Activated CD4-positive, alpha-beta T cell treated with anti-CD3 and anti-CD28 coated beads for 1 hour (primary cell): ENCODE measurements at places on chromosomes 12 and 14.

DNA sequence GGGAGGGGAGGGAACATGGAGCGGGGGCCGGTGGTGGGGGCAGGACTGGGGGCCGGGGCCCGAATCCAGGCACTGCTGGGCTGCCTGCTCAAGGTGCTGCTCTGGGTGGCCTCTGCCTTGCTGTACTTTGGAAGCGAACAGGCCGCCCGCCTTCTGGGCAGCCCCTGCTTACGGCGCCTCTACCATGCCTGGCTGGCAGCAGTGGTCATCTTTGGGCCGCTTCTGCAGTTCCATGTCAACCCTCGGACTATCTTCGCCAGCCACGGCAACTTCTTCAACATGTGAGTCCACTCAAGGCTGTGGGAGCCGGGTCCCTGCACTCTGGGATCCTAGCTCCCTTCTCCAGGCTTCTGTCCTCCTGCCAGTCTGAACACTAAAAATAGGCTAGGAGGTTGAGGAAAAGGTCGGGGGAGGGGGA lies 1.1 kb downstream of the FITM1 start:
- DNase-seq: no peak

DNA sequence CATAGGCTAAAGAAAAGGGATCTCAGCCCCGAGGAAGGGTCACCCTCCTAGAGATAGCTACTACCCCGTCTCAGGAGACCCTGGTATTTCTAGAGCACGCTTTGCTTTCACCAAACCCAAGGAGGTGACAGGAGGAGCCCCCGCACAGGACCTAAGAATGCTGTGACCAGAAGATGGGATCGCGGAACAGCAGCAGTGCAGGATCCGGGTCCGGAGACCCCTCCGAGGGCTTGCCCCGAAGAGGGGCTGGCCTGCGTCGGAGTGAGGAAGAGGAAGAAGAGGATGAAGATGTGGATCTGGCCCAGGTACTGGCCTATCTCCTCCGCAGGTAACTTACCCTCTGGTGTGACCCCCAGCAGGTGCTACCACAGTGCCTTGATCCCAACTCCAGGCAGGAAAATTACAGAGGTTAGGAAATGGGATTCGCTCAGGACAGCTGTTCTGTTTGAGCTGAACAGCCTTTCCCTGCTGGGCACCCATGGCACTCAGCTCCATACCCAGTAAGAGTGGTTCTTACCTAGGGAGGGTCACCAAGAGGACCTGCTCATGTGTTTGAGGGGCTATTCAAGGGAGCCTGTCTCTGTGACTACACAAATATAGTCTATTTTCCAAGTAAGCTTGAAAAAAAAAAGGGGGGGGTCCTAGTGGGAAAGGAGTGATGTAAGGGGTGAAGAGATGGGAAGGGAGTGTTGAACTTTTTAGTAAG lies 826 bp upstream of the NRL start:
- DNase-seq: no peak

DNA sequence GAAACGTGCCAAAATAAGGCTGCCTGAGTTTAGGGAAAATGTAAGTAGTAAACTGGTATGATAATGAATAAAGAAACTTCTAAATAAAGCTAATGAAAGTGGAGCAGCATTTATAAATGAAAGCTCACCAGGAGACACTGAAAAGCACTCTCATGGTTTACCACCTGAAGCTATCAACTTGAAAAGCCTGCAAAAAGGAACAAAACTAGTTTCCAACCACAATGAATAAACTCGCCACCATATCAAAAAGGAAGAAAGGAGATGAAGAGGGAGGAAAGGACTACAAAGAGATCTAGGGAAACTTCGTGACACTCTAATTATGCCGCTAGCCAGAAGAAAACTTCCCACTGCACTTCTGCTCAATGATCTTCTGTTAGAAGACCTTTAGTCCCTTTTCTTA lies 66.7 kb downstream of the MED13L start:
- no peak for DNase-seq

- DNase-seq: no peak
Measured at GRCh38 chr14:72099566-72099965, 167.3 kb downstream of the RGS6 start.

DNA sequence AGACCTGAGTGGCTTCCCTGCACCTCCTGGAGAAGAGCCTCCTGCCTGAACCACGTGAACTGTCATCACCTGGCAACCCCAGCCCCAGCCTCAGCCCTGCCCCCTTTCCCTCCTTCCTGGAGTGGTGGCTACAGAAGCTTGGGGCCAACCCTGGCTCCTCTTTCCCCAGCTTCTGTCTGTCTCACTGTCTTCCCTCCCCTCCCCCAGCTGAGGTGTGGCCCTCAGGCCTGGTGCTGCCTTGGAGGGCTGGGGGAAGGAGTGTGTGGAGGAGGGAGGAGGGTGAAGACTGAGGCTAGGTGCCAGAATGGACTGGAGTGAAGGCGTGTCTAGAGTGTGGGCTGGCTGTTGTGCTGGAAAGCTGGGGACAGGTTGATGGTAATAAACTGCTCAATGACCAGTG lies 9.7 kb downstream of the NFATC4 start:
- no peak for DNase-seq

DNA sequence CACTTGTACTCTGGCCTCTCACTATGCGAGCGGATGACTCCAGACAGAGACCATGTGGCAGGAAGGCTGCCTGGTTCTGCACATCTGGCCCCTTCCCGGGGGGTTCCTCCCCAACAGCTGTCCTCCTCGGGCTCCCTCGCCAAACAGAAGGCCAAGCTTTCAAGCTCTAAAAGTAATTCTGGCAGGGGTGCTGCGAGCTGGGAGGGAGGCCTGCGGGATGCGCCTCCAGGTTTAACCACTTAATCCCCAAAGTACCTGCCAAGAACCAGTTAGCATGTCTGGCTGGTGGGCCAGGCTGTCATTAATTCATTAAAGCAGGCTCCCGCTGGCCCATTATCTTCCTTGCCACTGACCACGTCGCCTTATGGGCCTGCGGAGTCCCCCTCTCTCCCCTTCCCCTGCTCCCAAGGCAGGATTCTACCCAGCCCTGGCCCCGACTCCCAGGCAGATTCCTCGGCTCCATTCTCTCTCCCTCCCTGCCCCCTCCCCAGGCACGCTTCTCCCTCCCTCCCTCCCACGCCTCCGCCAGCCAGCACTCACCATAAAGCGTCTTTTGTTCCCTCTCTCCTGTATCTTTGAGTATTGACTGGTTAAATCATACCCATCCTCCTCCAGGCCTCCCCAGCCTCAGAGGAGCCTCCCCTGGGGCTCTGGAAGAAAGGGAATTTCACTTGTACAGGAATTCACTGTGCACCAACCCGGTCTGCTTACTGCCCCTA lies 4.9 kb downstream of the HRK start:
- DNase-seq: no peak

DNA sequence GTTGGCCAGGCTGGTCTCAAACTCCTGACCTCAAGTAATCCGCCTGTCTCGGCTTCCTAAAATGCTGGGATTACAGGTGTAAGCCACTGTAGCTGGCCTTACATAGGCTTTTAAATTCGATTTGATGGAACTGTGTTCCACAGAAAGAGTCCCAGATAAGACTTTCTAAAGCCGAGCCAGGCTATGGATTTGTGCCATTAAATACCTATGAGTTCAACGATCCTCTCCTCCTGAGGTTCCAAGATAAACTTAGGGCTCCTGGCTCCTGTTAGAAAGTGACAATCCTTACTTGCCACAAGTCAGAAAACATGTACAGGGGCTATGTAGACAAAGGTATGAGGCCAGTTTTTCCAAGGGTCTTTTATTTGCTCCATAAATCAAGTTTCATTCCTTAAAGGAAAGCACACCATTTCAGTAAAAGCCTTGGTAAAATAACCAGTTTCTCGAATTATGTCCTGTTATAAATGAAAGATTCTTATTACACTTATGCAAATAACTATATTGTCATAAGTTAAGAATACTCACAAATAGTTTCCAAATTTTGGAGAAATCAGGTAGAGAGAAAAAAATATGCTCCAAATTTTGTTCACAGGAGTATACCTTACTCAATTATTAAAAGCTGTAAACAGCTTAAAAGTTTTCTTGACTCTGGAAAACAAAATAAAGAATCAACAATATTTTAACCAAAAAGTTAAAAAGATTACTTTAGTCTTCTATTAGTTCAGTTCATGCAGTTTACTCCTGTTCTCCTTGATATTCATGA lies 36.1 kb upstream of the LRRK2 start:
- DNase-seq: no peak

DNA sequence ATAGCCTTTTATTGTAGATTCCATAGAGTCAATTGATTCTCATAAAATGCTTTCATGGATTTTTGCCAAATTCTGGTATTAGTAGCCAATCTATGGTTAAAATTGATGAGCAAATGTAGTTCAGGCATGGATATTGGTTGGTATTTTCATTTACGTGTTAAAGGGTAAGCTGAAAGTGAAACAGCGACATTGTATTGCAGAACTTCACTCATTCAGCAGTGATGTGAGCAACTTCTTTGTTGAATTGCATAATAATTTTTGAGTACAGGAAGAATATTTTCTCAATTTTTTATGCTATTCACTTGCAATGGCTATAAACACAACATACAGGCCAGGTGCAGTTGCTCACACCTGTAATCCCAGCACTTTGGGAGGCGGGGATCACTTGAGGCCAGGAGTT lies 24.2 kb upstream of the FAM222A start:
- DNase-seq: no peak

DNA sequence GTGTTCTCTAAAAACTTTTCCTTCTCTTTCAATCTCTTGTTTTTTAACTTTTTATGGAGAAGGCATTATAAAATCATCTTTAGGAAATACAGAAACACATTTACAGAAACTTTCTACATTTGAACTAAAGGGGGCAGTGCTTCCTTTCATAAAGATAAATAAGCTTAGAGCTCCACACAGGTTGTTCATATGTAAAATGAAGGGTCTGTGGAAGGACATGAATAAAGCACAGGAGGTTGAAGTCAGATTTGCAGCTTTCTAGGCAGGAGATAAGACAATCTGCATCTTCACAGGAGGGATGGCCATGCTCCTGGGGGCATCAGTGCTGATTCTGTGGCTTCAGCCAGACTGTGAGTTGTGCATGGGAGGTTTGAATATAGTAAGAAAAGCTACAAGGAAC lies 426.0 kb downstream of the DAD1 start:
- DNase-seq: no peak

- DNase-seq: no peak
Measured at GRCh38 chr12:1573960-1574864, 20.2 kb downstream of the FBXL14 start.

DNA sequence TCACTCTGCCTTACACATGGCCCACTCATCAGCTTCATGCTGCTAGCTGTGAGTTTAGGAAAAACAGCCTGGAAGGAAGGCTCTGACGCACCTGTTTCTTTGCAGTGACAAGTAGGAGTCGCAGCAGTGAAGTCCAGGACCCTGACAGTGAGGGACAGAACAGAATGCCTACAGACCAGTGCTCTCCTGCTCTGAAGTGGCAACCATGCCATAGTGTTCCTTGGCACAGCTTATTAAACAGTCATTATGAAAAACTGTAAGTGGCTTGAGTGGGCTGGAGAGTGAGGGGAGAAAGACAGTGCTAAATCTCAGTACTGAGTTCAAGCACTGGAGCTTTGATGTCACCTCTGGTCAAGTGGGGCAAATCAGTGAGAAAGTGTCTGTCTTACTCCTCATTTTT lies 61.7 kb downstream of the MYRFL start:
- no peak for DNase-seq

GRCh38 chr14:91902336-91902735 lies 35.0 kb upstream of the TC2N start:
- no peak for DNase-seq

DNA sequence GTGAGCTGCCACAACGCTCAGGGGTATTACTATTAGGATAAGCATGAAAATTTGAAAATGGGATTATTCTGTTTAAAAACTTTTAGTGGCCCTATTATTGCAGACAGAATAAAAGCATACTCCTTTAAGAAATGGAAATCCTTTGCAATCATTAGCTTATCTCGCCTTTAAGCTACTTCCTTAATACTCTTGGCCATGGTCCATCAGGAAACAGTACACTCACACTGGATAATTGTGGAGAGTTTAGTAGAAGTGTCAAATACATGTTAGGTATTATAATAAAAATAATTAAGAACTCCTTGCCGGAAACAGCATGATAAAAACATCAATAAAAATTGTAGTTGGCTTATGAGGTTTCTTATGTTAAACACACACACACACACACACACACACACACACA lies 100.4 kb upstream of the PPFIA2 start:
- no peak for DNase-seq

DNA sequence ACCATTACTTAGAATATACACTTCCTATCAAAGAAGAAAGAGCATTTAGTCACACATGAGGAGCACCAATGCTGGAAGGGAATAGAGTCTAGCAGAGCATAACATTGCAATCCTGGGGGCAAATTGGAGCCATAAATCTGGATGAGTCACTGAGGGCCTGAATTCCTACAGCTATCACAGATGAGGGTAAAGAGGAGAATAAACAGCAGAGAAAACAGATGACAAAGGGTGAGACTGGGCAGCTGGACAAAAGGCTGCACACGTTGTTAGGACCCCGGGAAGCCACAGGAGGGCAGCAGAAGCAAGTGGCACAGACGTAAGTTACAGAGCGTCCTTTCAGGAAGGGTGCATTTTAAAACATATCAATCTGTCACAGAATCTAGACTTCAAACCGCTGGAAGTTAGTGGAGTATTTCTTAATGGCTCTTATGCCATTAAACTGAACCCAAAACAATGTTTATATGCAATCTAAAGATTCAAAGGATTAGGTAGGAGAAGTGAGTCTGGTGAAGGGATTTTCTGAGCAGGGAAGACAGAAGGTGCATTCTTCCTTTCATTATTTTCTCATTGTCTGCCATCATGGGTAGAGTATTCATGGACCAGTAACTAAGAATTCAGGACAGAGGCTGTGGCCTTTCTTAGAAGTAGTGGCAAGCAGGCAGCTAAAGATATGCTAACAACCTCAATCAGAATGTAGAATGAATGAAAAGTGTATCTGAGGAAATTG lies 159.8 kb upstream of the DAAM1 start:
- DNase-seq: no peak

DNA sequence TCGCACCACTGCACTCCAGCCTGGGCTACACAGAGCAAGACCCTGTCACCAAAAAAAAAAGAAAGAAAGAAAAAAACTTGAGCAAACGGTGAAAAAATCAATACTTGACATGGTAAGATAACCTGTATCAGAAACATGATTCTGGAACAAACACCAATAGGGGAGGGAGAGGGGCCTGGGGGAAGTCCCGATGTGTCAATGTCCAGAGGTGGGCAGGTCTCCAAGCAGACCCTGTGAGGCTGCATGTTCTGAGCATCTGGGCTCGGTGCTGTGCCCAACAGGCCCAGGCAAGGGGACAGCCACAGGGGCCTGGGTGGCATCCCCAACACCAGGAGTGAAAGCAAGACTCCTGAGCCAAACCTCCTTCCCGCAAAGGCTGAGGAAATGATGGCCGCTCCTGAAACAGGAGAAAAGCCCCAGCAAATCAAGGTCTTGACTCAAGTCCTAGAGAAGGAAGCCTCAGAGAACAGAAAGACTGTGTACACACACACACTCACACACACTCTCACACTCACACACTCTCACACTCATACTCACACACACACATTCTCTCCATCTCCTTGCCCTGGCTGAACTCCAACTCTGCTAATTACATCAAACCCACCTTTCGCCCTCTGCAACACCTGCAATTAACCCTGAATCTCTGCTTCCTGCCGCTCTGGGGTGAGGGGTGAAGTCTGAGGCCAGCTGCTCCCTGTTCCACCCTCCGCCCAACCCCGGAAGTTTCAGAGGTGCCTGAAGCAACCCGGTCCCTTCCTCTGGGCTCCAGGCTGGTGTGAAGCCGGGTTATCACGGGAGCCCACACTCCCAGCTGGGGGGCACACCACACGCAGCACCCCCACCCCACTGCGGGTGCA lies 20.4 kb downstream of the CCDC88C start:
- peak; percentile 45 for DNase-seq

GRCh38 chr12:130013771-130014484 lies 110.1 kb upstream of the TMEM132D start:
- DNase-seq: no peak

GRCh38 chr14:49732896-49733295 lies 35.1 kb upstream of the KLHDC2 start:
- no peak for DNase-seq
